ENCODE measurements at places on chromosomes 1 and 21. TPM values are rescaled to one million over a fixed set of nuclear protein-coding genes. Genes with fewer than 3 reads are reported as not detected.
A peak's percentile ranks its signal among the peaks of the same experiment; 100 is the strongest.

DNA sequence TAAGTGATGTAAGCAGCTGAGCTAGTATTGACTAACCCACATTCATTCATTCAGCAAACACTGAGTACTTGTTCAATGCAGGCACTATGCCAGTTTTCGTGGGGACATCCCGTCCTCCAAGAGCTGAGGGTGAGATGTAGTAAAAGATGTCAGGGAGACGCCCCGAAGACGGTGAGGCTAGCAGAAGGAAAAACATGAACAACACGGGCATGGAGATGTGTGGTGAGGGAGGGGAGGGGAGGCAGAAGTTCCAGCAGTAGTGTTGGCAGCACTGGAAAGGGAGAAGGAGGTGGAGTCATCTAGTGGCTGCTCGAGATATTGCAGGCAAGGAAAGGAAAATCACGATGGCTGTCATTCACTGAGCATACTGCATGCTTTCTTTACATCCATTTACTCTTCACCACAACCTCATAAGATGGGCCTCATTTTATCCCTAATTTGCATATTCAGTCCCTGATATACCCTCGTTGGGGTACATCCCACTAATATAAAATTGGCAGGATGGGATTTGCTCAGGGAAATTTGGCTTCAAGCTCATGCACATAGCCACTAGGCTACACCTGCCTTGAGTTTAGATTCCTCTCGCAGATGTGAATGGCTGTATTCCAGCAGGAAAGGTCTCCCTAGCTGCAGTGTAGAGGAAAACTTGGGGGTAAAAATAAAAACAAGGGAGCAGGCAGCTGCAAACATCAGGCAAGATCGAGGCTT lies 14.5 kb downstream of the PDZK1IP1 start:
- DNase-seq, result peak; percentile 81
- no peak overlapping the region for H3K27ac ChIP-seq
- H3K27me3 ChIP-seq, result no peaks in the 10 kb centered on the region
- peaks cover 9% of the 10 kb centered on the region for H3K4me1 ChIP-seq
- H3K36me3 ChIP-seq, result no peaks in the 10 kb centered on the region
- H3K4me3 ChIP-seq, result no peak overlapping the region

DNA sequence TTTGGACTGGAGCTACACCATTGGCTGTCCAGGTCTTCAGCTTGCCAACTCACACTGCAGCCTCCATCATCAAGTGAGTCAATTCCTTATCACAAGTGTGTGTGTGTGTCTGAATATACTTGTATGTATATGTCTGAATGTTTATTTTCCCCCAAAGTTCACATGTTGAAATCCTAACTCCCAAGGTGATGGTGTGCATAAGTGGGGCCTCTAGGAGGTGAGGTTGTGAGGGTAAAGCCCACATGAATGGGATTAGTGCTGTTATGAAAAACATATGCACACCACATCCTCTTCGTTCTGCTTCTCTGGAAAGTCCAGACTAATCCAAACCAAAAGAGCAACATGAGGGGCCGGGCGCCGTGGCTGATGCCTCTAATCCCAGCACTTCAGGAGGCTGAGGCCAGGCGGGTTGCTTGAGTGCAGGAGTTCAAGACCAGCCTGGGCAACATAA lies 48.7 kb upstream of the LBR start:
- no peak overlapping the region for H3K27ac ChIP-seq
- no peaks in the 10 kb centered on the region for H3K27me3 ChIP-seq
- no peaks in the 10 kb centered on the region for H3K4me1 ChIP-seq
- peak; percentile 64 for DNase-seq
- no peak overlapping the region for H3K4me3 ChIP-seq

DNA sequence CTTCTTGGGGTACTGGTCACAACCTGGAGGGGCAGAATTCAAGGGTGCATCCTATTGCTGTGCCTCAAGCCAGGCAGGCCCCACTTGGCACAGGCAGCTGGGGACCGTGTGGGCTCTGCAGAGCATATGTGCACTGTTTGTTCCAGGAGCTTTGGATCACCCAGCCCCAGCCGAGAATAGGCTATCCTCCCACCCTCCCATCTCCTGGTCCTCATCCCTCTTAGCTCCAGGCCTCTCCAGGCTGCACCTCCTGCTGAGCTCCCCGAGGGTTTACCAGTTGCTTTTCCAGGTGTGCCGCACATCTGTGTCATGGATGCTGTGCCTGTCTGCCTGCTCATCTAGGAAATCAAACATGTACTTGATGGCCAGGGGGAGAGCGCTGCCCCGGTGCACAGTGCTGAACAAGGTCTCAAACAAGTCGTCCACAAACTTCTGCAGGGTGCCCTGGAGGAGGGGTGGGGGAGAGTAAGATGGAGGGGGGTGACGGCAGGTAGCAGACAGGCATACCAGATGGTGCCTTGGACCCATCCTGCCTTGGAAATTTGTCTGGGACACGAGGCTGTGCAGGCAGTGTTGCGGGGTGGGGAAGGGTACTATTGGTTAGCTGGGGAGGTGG lies 120.5 kb upstream of the CD34 start:
- peaks cover 39% of the 10 kb centered on the region for H3K4me1 ChIP-seq
- no peaks in the 10 kb centered on the region for H3K36me3 ChIP-seq
- H3K27me3 ChIP-seq, result no peaks in the 10 kb centered on the region
- no peak for DNase-seq

DNA sequence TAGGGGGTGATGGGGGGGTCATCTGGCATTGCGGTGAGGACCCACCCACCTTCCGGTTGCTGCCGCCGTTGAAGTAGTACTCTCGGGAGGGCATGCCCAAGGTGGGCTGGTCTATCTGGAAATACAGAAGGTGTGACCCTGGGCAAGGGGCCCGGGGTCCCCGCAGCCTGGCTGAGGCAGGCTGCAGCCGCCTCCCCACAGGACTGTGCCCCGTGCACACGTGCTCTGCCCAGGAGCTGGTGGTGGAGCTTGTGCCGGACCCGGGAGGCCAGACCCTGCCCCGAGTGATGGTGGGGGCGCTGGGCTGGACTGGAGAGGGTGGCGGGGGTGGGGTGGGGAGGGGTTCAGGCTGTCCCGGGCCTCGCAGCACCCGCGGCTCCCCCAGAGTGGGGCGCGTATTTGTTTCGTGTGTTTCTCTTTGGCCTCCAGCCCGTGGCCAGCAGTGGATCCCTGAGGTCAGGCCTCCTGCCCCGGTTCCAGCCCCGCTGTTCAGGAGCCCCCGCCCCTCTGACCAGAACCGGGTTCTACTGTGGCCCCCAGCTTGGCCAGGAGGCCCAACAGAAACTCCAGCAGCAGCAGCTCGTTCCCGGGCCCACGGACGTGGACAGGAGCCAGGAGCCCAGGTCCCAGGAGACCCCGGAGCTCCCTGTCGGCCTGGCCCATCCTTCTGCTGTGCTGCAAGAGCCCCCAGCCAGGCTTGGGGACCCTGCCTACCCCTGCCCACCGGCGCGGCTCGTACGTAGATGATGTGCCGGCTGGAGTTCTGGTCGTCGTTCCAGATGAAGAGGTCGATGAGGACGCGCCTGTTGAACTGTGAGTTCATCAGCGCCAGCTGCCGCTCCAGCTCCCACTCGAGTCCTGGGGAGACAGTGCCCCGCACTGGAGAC lies 19.2 kb downstream of the PRXL2B start:
- H3K4me3 ChIP-seq, result no peak overlapping the region
- H3K36me3 ChIP-seq, result no peaks in the 10 kb centered on the region
- H3K4me1 ChIP-seq, result peaks cover 3% of the 10 kb centered on the region
- H3K27me3 ChIP-seq, result no peaks in the 10 kb centered on the region
- H3K27ac ChIP-seq, result no peak overlapping the region
- no peak for DNase-seq

The LHX8 gene
- not detected for total RNA-seq

The NOS1AP gene
- 2.0 TPM for total RNA-seq

- peak overlapping the region; percentile 87 for H3K4me3 ChIP-seq
- peak overlapping the region; percentile 93 for H3K27ac ChIP-seq
- peaks cover 14% of the 10 kb centered on the region for H3K4me1 ChIP-seq
- H3K36me3 ChIP-seq, result no peaks in the 10 kb centered on the region
- no peaks in the 10 kb centered on the region for H3K27me3 ChIP-seq
These were observed 974 bp upstream of the FNBP1L start for GRCh38 chr1:93446837-93447451.

The EBNA1BP2 gene
- total RNA-seq, result 43.5 TPM

The KPRP gene
- 1.2 TPM for total RNA-seq

The G0S2 gene
- total RNA-seq, result 187 TPM

The TRAF5 gene
- total RNA-seq, result 14.0 TPM

The ACTL8 gene
- total RNA-seq, result not detected

The FCRL5 gene
- total RNA-seq, result 0.49 TPM

The IL19 gene
- total RNA-seq, result not detected

GRCh38 chr21:35010447-35010846 lies 38.7 kb downstream of the RUNX1 start:
- H3K27me3 ChIP-seq, result no peaks in the 10 kb centered on the region
- DNase-seq, result no peak
- H3K4me1 ChIP-seq, result no peaks in the 10 kb centered on the region
- no peak overlapping the region for H3K4me3 ChIP-seq
- H3K27ac ChIP-seq, result no peak overlapping the region

The TFF3 gene
- total RNA-seq, result 31.9 TPM

- no peaks in the 10 kb centered on the region for H3K36me3 ChIP-seq
- H3K27ac ChIP-seq, result no peak overlapping the region
These were observed 2.5 kb upstream of the SAMD11 start for GRCh38 chr1:921011-921837.

DNA sequence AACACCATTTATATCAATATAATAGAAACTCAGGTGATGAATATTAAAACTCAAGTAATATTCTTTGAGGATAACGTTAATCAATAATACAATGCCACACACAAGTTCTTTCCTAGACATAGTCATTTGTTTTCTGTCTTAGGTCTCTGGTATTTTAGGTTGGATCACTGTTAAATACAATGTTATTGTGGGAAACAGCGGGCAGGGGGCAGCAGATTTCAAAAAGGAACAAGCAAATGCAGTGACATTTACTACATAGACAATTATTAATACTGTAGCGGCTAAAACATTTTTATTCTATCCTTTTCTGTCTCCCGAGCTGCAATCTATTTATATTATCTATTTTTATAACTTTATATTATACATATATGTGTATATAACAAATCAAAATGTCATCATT lies 186.4 kb upstream of the ZNHIT6 start:
- H3K27ac ChIP-seq, result no peak overlapping the region
- H3K27me3 ChIP-seq, result no peaks in the 10 kb centered on the region
- H3K36me3 ChIP-seq, result no peaks in the 10 kb centered on the region
- H3K4me1 ChIP-seq, result no peaks in the 10 kb centered on the region
- no peak for DNase-seq
- H3K4me3 ChIP-seq, result no peak overlapping the region

- DNase-seq, result no peak
- H3K4me1 ChIP-seq, result no peaks in the 10 kb centered on the region
- no peaks in the 10 kb centered on the region for H3K36me3 ChIP-seq
- no peak overlapping the region for H3K4me3 ChIP-seq
- H3K27me3 ChIP-seq, result no peaks in the 10 kb centered on the region
These were observed 262.9 kb downstream of the SEC16B start for GRCh38 chr1:177706977-177707376.

DNA sequence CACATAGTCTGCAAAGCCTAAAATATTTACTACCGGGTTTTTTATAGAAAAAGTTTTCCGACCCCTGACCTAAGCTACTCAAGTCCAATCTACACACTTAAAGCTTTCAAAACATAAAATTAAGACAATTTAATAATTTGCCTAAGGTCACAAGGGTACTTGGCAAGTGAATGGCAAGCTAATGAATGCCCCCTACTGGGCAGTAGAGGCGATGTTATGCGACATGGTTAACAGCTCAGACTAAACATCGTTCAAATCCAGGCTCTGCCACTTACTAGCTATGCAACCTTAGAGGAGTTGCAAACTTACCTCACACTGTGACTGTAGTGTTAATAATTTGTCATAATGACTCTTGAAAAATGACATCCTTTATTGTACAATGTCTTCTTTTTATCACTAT lies 317.2 kb upstream of the NFIA start:
- no peaks in the 10 kb centered on the region for H3K27me3 ChIP-seq
- H3K4me1 ChIP-seq, result no peaks in the 10 kb centered on the region
- DNase-seq, result no peak
- no peaks in the 10 kb centered on the region for H3K36me3 ChIP-seq

GRCh38 chr1:20948101-20948500 lies 161.0 kb upstream of the HP1BP3 start:
- H3K4me1 ChIP-seq, result no peaks in the 10 kb centered on the region
- H3K27me3 ChIP-seq, result no peaks in the 10 kb centered on the region
- DNase-seq, result no peak

DNA sequence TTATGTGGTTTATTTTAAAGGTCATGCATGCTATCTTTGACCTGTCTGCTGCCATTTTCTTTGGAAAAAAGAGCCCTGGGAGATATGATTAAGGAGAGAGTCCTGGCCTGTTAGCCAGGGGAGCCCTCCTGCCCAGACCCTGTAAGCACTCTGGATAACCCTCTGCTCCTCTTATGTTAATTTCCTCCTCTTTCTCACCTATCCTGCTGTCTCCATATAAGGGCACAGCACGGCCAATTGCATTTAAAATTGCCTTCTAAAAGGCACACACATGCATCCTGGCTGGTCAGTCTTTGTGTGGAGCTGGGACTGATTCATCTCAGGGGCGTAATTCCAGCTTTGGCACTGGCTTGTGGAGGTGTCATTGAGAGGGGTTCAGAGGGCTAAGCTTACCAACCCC lies 158.9 kb downstream of the ST6GALNAC5 start:
- H3K27ac ChIP-seq, result no peak overlapping the region
- no peaks in the 10 kb centered on the region for H3K36me3 ChIP-seq
- H3K4me1 ChIP-seq, result peaks cover 6% of the 10 kb centered on the region
- no peak for DNase-seq

The FCRL1 gene
- 0.49 TPM for total RNA-seq
